Pulmonary artery endothelial cell (primary cell): ENCODE measurements at places on chromosomes 7 and 10. TPM values are rescaled to one million over a fixed set of nuclear protein-coding genes. Genes with fewer than 3 reads are reported as not detected.

DNAH11 gene
- total RNA-seq, result 0.07 and 1.3 TPM in 2 replicates

CALCR gene
- not detected in 2 replicates for total RNA-seq

ZNF32 gene
- total RNA-seq, result 21.0 and 24.6 TPM in 2 replicates

ZWINT gene
- 51.4 and 80.9 TPM in 2 replicates for total RNA-seq

TRDMT1 gene
- total RNA-seq, result 4.9 and 6.7 TPM in 2 replicates

MRC1 gene
- 2.4 and 3.2 TPM in 2 replicates for total RNA-seq
